ENCODE measurements at places on chromosomes 5 and 9.

DNA sequence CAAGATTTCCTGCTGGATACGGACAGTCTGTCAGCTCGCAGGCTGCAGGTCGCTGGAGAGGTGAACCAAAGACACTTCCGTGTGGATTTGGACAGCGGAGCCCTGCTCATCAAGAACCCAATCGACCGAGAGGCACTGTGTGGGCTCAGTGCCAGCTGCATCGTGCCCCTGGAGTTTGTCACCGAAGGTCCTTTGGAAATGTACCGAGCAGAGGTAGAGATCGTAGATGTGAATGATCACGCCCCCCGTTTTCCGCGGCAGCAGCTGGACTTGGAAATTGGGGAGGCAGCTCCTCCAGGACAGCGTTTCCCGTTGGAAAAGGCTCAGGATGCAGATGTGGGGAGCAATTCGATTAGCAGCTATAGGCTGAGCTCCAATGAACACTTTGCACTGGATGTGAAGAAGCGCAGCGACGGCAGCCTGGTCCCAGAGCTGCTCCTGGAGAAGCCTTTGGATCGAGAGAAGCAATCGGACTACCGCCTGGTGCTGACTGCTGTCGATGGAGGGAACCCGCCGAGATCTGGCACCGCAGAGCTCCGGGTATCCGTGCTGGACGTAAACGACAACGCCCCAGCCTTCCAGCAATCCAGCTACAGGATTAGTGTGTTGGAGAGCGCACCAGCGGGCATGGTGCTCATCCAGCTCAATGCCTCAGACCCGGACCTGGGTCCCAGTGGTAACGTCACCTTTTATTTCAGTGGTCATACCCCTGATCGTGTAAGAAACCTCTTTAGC lies 658 bp downstream of the PCDHGC4 start:
- no peak for DNase-seq

DNA sequence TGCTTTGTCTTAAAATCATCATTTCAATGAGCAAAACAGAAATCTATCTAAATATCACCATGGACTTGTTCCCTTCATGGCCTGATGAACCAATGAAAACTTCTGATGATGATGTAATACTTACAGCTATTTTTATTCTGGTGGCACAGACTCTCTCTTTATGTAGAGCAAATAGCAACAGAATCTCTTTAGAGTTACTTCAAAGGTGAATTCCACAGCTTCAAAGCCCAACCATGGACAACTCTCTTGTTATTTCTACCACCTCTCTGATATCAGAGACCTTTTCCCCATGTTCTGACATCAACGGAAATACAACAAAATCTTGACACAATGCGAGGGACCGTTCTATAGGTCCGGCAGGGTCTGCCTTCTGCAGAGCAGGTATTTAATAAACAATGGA lies 70.1 kb downstream of the RETREG1 start:
- DNase-seq = no peak

- DNase-seq = no peak
Observed at GRCh38 chr5:55897905-55898304, 46.7 kb downstream of the IL31RA start.

- DNase-seq = no peak
Observed at GRCh38 chr9:137453643-137454081, 5.5 kb downstream of the NSMF start.

GRCh38 chr5:130166839-130167490 lies 262.7 kb downstream of the CHSY3 start:
- no peak for DNase-seq

DNA sequence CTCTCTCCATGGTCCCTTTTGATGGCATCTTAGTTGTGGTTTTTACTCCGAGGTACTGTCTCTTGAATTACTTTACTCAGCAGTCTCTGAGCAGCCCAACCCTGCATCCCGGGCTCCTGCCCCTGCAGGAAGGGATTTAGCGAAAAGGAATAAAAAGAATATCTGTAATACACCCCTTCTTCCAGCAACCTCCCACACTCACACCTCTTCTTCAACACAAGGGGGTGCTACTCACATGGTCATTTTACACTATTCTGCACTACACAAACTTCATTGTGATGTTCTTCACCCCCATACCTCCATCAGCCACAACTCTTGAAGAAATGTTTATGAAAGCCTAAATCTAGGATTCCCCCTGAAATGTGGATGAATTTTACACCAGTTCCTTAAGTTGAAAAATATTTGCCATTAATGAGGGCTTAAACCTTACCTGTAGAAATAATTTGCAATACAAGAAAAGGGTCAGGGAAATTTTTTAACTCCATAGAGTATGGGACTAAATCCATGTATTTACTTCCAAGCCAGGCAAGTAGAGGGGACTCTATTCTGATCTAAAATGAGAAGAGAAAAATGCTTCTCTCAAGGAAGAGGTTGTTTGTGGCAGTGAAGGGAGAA lies 26.0 kb downstream of the TPD52L3 start:
- DNase-seq = peak; percentile 5

DNA sequence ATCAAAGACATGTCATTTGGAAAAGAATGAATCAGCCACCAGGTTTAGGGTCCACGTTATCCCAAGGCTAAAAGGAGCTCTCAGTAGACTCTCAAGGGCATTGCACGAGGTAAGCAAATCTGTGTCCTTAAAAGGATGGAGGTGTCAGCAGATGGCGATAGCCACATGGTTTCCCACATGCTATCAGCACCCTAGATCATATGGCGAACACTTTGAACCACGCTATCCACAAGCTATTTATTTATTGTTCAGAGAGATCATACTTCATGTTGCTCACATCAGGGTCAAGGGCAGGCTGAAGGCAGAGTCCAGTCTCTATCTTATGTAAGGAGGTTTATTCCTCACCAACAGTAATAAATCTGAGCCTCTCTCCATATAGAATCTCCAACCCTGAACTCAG lies 43.7 kb downstream of the CDH6 start:
- DNase-seq = no peak

- DNase-seq = no peak
Observed at GRCh38 chr9:18441261-18441660, 32.7 kb upstream of the ADAMTSL1 start.

GRCh38 chr5:32777222-32777621 lies 66.1 kb downstream of the NPR3 start:
- no peak for DNase-seq

DNA sequence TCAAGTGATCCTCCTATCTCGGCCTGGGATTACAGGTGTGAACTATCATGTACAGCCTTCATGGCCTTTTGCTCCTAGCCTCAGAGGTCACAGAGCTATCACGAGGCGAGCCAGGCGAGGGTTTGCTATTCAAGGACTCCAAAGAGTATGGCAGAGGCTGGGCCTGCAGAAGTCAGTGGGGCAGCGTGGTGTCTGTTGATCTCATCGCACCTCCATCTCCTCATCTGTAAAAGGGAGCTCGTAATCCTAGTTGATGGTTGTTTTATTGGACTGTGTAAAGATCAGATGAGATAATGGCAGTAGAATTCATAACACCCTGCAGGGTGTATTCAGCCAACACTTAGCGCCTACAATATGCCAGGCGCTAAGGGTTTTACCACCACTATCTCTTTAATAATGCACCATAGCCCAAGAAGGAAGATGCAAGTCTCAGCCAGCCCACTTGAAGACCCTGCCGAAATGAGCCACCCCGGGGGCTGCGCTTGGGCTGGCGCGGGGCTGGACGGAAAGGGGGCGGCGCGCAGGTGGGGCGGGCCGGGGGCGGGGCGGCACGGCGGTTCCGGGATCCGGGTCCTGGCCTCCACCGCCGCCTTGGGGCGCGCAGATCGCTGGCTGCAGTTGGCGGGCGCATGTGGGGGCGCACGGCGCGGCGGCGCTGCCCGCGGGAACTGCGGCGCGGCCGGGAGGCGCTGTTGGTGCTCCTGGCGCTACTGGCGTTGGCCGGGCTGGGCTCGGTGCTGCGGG lies at the start of gene GALNT12:
TSS of gene GALNT12 (plus strand) at position 601 of the 744 bp plus-strand sequence. CDS start at position 630, 29 bp downstream.
- DNase-seq = peak; percentile 34

DNA sequence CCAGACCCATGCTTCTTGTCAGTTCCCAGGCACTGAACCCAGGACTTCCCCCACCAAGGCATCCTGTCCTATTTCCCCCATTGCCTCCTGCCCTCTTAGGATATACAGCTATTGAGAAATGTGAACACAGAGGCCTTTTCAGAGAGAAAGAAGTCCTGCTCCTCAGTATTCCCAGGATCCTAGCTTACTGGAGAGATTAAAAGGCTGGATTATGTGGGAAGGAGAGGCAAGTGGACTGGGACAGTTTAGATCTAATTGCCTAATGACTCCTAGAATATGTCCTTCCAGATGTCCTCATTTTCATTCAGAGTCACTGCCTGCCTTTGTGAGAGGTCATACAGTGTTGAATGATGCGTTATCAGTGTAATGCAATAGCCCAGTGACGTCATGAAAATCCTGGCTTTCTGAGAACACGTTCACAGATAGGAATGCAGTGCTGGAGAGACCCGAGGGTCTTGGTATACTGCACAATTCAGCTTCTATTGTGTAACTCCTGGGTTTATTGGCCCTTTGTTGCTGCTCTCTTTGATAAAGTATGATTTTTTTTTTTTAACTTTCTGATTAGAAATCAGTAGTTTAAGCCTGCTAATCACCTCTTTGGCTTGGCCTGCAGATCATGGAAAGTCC lies 26.2 kb downstream of the WWC1 start:
- no peak for DNase-seq
